ENCODE measurements at places on chromosomes 5 and 9.

- peak; percentile 45 for DNase-seq
Observed at GRCh38 chr5:1515311-1515920, 8.3 kb downstream of the LPCAT1 start.

GRCh38 chr5:158770506-158770905 is 329.2 kb downstream of the EBF1 start:
- DNase-seq: peak; percentile 57

DNA sequence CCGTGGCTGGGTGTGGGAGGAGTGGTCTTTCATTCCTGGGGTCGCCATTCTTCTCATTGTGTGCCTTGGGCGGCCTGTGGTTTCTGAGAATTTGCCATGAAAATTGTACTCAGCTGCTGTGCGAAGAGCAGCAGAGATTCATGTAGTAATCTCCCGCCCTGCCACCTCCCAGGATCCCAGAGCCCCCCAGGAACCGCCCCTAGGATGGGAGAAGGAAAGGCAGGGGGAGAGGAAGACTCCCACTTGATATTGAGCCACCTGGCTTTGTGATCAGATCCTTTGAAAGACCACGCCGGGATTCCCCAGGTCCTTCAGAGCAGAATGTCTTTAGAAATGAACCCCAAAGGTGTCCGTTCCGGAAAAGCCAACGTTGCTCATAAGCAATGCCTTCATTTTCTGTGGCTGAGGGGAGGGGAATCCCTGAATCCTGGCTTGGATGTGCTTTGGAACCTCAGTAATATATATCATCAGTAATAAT is 27.6 kb downstream of the NEURL1B start:
- no peak for DNase-seq

DNA sequence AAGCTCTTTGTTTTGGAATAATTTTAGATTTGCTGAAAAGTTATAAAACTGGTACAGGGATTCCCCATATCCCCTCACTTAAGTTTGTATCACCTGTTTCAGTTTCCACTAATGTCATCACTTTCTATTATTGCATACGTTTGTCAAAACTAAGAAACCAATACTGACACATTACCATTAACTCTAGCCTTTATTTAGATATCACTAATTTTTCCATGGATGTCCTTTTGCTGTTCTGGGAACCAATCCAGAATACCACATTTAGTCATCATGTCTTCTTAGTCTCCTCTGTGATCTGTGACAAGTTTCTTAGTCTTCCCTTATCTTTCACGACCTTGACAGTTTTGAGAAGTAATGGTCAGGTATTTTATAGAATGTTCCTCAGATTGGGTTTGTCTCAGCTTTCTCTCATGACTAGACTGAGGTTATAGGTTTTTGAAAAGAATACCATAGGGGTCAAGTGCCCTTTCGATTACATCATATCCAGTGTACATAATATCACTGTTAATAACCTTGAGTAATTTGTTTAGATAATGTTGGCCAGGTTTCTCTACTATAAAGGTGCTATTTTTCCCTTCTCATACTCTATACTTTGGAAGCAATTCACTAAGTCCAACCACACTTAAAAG is 51.9 kb upstream of the NMUR2 start:
- no peak for DNase-seq

GRCh38 chr9:32584784-32585183 is 11.8 kb upstream of the NDUFB6 start:
- no peak for DNase-seq

DNA sequence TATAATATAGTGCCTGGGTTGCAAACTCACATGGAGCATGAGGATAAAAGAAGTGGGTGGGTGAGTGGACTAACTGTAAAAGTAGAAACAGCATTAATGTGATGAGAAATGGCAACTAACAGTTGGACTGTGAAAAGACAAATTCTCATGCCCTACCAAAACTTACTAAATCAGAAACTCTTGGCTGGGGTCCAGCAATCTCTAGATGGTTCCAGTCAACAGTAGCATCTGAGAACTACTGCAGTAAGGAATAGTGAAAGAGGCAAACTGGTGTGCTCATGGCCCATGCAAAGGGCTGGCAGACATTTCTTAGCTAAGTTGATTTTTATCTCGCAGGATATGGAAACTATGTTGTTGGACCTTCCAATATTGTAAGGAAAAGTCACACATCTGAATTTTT is 150.3 kb downstream of the PIK3R1 start:
- DNase-seq: no peak

- no peak for DNase-seq
Observed at GRCh38 chr5:65862384-65862783, 64.0 kb upstream of the ERBIN start.

DNA sequence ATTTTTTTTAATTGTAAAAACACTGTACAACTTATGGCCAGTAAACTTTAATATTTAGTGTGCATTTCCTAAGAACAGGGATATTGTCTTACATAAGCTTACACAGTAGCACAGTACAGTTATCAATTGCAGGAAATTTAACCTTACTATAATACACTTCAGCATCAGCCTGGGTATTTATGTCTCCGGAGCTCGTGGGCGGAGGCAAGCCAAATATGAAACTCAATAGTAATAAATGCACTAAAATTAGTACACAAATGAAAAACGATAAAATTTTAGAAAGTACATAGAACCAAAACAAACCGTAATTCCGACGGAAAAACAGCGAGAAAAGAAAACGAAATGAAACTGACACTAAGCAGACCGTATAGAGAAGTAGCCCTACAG is 91.2 kb downstream of the ANXA2R start:
- no peak for DNase-seq

GRCh38 chr5:131509801-131510200 is 125.2 kb downstream of the RAPGEF6 start:
- DNase-seq: no peak

- DNase-seq: no peak
Observed at GRCh38 chr5:35442885-35443639, 174.6 kb upstream of the SPEF2 start.

GRCh38 chr9:126408004-126408403 is 81.4 kb downstream of the MVB12B start:
- no peak for DNase-seq

DNA sequence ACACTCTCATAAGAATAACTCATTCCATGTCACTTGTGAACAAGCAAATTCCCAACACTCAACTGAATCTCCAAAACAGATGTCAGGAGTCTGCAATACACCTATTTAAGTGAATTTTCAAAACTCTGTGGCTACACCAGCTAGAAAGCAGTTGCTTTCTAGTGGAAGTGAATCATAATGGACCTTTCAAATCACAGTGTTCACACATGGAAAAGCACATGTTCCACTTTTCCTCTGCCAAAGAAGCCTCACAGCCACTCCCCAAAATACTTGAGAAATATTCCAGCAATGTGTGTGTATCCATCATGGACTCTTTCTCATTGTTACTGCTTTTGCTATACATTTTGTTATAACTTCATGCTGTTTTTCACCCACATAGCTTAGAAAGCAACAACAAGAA is 17.4 kb downstream of the MARCHF3 start:
- no peak for DNase-seq

- no peak for DNase-seq
Observed at GRCh38 chr5:131396015-131396414, 132.2 kb downstream of the CDC42SE2 start.

DNA sequence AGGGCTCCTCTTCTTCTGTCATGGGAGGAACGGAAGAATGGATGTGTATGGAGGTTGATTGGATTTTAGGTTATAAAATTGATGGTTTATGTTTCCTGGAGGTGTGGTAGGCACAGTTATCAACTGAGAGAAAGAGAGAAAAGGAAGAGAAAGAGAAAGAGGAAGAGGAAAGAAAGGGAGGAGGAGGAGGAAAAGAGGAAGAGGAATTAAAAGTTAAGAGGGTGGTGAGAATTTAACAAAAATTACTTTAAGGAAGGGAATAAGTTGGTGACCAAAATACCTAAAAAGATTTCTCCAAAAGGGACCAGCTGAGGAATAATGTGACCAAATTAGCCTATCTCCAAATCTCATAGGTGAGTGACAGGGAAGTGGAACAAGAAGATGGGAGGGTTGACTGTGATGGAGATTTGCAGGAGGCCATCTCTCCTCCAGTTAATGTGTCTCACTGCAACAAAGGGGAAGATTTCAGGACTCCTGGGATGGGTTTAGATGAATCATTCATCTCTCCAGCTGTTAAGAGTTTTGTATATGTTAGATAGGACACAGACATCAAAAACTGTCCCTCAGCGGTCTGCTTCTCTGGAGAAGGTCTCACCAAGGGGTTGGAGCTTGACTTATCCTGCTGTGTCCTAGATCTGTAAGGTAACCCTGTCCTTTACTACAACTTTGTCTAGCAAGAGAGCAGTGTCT is 76.0 kb upstream of the TMC1 start:
- no peak for DNase-seq

GRCh38 chr9:133787754-133788025 is 49.5 kb upstream of the SARDH start:
- DNase-seq: peak; percentile 83

GRCh38 chr9:110640736-110641135 is 27.9 kb upstream of the MUSK start:
- no peak for DNase-seq

DNA sequence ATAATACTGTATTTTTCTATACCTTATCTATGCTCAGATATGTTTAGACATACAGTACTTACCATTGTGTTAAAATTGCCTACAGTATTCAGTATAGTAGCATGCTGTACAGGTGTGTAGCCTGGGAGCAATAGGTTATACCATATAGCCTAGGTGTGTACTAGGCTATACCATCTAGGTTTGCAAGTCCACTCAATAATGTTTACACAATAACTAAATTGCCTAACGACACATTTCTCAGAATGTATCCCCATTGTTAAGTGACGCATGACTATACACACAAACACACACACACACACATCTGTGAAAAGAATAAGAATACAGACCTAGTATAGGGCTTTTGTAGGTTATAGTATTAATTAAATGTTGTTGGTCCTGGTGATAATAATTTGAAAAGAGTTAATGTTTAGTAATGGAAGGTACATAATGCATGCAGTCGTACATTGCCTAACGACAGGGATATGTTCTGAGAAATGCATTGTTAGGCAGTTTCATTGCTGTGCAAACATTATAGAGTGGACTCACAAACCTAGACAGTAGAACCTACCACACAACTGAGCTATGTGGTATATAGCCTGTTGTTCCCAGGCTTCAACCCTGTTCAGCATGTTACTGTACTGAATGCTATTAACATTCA is 13.6 kb downstream of the TDRD7 start:
- DNase-seq: no peak

DNA sequence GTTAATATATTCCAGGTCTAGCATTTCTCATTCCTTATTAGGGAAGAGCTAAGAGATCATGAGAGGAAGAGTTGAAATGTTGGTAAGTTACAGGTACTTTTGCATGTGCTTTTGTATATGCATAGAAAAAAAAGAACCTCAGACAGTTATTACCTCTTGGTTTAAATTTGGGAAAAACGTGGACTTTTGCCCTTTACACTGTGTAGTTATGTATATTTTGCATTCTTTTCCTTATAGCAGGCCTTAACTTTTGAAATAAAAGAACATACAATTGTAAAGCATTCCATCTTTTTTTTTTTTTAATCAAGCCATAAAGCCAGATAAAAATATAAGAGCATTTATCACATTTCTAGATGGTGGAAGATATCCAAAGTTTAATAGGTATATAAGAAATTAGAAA is 61.4 kb downstream of the RIC1 start:
- no peak for DNase-seq

DNA sequence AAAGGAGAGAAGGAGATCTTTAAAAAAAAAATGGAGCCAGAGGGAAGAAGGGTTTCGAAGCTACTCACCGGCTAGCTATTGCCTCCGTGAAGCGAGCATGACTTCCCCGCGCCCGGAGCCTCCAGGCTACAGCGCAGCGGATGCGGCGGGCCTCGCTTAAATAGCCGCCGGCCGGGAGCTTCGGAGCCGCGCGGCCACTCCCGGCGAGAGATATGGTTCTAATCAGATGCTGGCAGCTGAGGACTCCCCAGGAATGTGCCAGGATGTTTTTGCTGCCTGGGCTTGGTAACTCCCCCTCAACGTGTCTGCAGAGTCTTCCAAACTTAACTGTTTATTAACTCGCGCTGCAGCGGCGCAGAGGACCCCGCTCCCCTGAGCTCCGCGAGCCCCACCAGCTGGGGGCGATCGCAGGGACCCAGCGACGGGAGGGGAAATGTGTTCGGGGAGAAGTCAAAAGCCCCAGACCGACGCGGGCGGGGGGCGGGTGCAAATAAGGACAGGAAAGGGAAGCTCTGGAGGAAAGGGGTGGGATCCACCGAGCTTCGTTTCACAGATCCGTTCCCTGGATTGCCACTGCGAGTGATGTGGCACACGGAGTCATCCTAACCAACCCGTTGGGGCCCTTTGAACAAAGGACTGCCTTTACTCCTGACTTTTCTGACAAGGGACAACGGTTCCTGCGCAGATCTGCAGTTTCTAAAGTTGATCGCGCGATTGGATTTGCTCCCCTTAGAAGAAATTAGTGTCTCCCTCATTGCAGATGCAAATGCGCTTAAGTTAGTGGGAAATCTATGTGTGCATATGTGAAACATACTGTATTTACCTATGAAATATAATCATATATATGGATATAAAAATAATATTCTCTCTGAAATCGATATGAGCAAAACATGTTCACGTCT is at the start of gene DAB2:
Gene DAB2, minus strand, starts transcription at position 245 of the 902 bp plus-strand sequence. CDS start 30,660 bp downstream, outside the sequence.
- DNase-seq: peak; percentile 91

DNA sequence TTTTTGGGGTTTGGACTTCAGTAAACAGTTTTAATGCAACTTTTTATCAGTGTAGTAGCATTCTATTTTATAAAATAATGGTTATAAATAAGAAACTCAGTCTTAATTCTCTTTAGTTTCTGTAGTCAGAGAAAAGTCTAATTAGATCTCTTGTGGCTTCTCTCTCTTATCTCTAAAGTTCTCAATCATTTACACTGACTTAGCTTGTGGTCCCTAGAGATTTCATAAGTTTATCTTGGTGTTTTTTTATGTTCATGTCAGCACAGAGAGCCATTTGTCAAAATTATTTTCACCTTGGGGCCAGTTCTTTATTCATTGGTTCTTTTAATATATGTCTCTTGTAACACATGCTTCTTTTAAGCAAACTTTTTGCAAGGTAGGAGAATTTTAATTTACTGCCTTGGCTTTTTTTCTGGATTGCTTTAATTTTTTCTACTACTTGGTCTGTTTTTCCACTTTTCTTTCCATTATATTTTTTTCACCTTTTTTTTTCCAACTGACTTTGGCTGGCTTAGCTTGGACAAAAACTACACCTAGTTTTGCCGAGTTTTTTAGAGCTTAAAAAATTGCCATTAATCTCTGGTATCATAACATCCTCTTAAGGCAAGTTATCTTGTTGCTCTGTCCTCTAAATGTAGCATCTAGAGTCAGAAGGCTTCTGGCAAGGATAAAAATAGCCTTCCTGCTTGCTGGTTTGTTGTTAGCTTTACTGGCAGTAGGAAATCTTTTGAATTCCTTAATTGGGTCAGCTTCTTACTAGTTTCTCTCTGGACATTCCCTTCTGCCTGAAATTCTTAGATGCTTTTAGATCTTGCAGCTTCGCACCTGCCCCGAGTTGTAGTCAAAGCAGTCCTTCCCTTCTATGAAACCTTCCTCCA is 35.3 kb downstream of the CPEB4 start:
- no peak for DNase-seq

Measured in H9 (cell line).